Fibroblast of skin of back (primary cell): ENCODE measurements at places on chromosomes 3 and 15.

GRCh38 chr3:24278543-24278942 lies 216.1 kb downstream of the THRB start:
- DNase-seq: no peak

DNA sequence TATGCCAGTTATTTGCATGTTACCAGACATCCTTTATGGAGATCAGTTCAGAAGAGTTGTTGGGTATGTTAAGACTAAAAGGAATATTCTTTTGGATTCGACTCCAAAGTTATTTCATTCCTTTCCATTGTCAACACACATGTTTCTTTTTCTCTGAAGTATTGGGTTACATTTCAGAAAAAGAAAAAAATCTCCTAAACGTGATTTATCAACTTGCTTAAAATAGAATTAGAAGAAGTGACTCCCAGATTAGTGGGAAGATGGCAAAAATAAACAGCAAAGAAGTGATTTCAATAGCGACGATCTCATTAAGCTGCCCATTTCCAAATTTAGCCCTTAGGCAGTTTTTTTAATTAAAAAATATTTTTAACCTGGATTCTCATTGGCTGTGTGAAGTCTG lies 85.4 kb downstream of the TIGIT start:
- peak; percentile 12 for DNase-seq

DNA sequence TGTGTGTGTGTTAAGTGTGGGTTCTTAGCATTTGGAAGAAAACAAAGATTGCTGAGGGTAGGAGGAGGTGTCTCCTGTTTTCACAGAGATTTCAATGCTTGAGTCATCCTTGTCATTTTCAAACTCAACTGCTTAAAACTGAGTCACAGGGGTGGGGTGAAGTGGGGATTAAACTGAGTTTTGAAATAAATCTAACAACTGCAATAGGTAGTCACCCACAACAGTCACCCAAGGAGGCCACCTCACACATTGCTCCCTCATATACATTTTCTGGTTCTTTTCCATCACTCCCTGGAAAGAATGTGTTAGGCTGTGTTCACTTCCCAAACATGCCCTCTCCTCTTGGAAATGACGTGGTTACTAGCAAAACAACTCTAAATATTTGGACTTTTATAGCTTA lies 187.7 kb upstream of the CMC1 start:
- peak; percentile 84 for DNase-seq

- DNase-seq: no peak
Observed at GRCh38 chr3:154745929-154746328, 315.9 kb upstream of the GPR149 start.

DNA sequence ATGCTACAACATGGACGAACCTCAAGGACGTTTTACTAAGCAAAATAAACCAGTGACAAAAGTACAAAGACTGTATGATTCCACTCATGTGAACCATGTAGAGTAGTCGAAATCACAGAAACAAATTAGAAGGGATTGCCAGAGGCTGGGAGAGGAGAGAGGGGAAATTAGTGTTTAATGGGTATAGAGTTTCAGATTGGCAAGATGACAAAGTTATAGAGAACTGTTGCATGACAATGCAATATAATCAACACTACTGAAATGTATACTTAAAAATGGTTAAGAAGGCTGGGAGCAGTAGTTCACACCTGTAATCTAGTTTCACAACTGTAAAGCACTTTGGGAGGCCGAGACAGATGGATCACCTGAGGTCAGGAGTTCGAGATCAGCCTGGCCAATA lies 36.9 kb downstream of the PLS1 start:
- no peak for DNase-seq

DNA sequence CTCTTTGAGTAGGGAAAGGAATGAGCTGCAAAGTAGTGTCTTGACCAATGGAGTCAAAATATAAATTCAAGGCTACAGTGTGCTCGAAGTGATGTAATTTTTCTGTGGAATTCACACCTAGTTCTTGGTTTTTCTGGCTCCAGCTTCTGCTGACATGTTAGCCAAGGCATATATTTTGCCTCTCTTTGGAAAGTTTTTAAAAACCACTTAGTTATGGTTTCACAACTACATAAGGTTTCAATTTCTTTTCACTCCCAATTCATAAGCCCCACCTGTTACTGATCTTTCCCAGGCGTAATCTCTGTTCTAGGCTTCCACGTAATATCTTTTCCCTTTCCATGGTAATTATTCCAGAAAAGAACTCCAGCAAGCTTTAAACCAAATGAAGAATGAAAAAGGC lies 46.9 kb downstream of the GADL1 start:
- DNase-seq: no peak

- DNase-seq: peak; percentile 53
Observed at GRCh38 chr3:64422192-64422591, 196.9 kb upstream of the PRICKLE2 start.

DNA sequence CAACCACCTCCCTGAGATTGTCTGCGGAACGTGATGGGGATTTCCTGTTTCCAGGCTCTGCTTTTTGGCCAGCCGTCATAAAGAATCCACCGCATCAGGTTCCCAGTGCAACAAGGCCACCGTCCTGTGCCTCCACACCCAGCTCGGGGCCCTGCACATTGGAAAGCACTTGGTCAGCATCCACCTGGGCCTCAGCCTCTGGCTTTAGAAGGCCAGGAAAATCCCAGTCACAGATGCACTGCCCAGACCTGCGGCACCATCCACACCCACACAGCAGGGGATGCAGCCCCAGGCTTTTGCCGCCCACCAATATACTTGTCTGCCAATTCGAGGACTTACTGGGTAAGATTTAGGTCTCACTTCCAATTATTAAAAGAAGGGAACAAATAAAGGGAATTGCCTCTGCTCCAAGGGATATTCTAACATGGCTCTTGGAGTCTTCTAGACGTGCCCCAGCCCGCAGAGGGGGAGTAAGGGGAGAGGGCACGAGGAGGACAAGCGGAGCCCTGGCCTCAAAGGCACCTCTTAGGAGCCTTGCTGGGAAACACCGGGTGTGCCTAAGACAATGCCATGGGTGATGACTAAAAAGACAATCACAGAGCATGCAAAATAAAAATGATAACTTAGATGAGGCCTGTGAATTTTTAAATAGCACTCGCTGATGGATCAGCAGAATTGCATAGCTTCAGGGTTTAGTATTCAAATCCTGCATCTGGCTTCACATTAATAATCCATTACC lies 169.2 kb downstream of the FOXP1 start:
- DNase-seq: no peak

DNA sequence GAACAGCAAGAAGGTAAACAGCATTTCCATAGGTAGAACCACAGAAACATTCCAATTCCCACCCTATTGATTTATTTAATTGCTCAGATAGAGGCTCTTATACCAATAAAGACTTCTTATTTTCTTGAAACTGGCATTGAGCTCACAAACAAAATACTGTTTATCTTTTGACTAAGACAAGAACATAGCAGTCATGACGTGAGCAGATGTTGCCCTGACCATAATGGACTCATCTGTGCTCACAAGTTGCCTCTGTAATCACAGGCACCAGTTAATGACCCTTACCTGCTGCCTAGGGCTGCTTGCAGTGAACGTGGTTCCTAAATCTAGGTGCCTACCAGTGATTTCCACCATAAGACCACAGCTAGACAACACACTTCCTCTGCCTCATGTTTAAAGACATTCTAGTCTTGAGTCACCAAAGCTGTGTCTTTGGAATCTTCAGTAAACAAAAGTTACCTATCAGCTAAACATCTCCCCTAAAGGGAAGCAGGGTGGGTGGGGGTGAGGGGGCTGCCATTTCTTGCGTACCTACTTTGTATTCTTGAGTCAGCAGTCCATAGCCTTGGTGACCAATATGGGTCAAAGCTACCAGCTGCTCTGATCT lies 2.1 kb downstream of the FYCO1 start:
- peak; percentile 7 for DNase-seq

DNA sequence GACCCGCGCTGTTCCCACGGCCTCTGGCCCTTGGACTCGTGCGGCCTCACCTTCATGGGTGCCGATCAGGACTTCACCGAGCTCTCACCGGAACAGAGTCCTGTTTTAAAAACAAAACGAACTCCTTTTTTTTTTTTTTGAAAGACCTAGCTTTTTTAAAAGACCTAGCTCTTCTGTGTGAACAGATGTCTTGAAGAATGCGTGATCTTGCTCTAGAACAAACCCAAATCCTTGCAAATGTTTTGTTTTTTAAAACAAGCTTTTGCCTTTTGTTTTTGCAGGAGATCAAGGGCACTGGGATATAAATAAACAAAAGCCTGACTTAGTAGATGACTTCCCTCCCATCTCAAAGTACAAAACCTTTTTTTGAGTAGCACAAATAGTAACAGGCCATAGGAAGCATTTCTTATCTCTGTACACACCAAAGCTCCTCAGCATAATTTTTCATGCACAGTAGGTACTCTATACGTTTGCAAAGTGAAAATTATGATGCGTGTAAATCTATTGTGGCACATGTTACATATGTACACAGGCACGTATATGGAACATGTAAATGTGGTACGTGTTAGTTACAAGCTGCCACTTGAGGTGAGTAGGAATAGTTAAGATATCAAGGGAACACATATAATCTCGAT lies 1.1 kb upstream of the MSL2 start:
- no peak for DNase-seq

- DNase-seq: no peak
Observed at GRCh38 chr15:74808078-74808839, 4.4 kb upstream of the LMAN1L start.

DNA sequence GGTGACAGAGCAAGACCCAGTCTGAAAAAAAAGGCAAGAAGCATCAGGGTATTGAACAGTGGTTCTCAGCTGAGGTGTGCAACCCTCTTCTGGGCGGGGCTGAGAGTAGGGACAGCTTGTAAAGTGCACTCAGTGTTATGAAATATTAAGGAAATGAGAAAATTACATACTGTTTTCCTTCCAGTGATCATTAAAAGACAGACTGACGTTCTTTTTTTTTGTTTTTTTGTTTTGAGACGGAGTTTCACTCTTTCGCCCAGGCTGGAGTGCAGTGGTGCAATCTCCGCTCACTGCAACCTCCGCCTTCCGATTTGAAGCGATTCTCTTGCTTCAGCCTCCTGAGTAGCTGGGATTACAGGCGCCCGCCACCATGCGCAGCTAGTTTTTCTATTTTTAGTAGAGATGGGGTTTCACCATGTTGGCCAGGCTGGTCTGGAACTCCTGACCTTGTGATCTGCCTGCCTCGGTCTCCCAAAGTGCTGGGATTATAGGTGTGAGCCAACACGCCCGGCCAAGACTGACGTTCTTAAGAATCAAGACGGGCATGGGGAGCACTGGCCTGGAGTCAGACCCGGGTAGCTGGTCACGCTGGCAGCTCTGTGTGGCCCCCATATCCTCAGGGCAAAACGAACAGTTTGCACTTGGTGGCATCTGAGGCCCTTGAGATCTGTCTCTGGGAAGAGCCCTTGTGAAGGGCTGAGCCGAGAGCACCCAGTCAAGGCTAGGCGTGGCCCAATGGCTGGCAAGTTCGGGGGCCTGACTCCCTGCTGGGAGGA lies 11.4 kb downstream of the MAN2A2 start:
- no peak for DNase-seq

- DNase-seq: no peak
Observed at GRCh38 chr15:70164910-70165715, 67.4 kb upstream of the TLE3 start.

DNA sequence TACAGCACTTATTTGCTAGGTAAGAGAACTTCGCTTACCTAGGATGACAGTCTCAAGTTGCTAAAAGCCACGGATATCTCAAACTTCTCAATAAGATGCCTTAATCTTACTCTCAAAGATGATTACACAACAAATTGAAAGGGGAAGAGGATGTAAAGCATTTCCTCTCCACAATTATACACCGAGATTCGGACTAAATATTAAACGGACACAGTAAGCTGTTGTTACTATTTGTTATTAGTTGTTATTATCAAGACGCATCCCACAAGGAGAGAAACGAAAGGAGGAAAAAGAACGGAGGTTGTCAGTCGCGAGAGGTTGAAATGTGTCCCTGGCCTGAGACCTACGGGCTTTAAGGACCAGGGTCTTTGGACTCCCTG lies 660 bp downstream of the ZNF106 start:
- DNase-seq: no peak

DNA sequence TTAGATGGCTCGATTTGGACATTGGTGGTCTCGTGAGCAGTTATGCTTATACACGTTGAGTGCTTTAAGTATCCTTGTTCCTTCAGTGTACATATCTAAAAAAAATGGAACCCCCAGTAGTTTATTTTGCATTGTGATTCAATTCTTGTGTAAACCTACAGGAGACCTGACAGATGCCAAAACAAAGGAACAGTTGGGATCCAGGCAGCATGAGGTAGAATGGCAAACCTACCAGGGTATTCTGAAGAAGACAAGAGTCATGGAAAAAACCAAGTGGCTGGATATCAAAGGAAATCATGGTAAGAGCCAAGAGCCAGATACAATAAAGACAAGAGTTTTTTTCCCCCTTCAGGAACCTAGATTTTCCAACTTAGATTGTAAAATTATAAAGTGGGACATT lies 2.0 kb downstream of the TMEM62 start:
- DNase-seq: no peak

GRCh38 chr15:95196176-95196915 lies 965.0 kb downstream of the MCTP2 start:
- no peak for DNase-seq

GRCh38 chr15:31296646-31297574 lies 29.7 kb upstream of the KLF13 start:
- DNase-seq: no peak

GRCh38 chr3:13066834-13067233 lies 6.4 kb downstream of the IQSEC1 start:
- DNase-seq: no peak

- DNase-seq: peak; percentile 50
Observed at GRCh38 chr3:46881596-46882376, 4.3 kb downstream of the PTH1R start.

DNA sequence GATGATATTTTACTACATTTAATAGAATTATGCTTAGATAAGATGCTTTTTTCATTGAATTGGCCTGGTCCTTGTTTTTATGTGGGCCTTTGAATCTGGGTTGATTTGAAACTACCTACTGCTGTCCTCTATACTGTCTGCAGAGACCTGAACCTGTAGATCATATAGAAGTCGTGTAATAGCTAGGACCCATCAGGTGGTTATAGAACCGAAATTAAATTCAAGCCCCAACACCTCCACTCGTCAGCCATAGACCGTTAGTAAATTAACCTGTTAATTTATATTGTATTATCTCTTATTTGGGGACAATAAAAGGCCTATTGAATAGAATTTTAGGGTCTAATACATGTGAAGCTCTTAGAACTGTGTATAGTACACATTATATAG lies 108.4 kb downstream of the MBNL1 start:
- no peak for DNase-seq
